ENCODE measurements at places on chromosomes 4 and X. TPM values are rescaled to one million over a fixed set of nuclear protein-coding genes. Genes with fewer than 3 reads are reported as not detected.

Gene NXF2B
- not detected for total RNA-seq

Gene ARHGEF38
- total RNA-seq, result not detected

Gene GPC3
- 1.6 TPM for total RNA-seq

Gene EDNRA
- 6.9 TPM for total RNA-seq

Gene DCAF4L1
- total RNA-seq, result under 0.01 TPM

Gene TCP11X1
- total RNA-seq, result not detected

Gene P2RY4
- 0.44 TPM for total RNA-seq

Gene GPR173
- total RNA-seq, result 6.3 TPM

Gene HEPH
- 57.7 TPM for total RNA-seq

Gene HSFX4
- total RNA-seq, result not detected

Gene PNCK
- total RNA-seq, result 1.2 TPM

Gene RNF212
- 4.6 TPM for total RNA-seq

Gene PNMA6F
- not detected for total RNA-seq

Gene SAP30
- 38.7 TPM for total RNA-seq

Gene CXCL3
- 10.6 TPM for total RNA-seq

Gene CT45A3
- not detected for total RNA-seq

Gene MAGEB17
- total RNA-seq, result not detected

Gene ZDHHC9
- 22.1 TPM for total RNA-seq

Gene TREX2
- 1.7 TPM for total RNA-seq

Gene CABS1
- not detected for total RNA-seq

Gene UGT2B7
- not detected for total RNA-seq

Gene SAGE1
- not detected for total RNA-seq

Gene C4orf36
- 3.1 TPM for total RNA-seq

Gene COL25A1
- 0.17 TPM for total RNA-seq

Gene AADAT
- total RNA-seq, result 3.9 TPM

Gene TEX13D
- not detected for total RNA-seq

Measured in smooth muscle cell of trachea (primary cell).